ENCODE measurements at places on chromosomes 5 and 9.

GRCh38 chr5:1006656-1007071 is 1.9 kb upstream of the NKD2 start:
- DNase-seq = no peak

DNA sequence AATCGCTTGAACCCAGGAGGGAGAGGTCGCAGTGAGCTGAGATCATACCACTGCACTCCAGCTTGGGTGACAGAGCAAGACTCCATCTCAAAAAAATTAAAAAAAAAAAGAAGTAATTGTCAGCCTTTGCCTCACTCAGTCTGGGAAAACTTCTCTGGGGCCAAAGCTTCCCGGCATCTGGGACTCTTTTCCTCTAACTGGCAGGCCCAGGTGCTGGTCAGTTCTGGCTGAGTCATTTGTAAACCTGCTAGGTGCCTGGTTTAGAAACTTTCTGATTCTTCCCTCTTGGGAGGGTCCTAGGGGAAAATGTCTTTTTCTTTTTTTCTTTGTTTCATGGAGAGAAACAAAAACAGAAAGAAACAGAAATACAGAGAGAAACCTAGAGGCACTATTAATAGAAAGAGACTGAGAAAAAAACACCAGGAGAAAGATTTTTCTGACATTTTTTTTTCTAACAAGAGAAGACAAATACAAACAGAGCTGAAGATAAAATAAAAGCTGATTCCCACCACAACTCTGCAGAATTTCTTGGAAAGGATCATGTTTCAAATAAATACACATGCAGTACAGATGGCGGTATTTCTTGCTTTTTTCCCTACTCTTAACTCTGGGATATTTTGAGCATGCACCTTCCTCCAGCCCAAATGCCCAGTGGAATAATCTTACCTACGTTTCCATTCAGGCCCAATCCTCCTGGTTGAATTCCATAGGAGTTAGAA is 22.1 kb upstream of the UBAP2 start:
- DNase-seq = no peak

DNA sequence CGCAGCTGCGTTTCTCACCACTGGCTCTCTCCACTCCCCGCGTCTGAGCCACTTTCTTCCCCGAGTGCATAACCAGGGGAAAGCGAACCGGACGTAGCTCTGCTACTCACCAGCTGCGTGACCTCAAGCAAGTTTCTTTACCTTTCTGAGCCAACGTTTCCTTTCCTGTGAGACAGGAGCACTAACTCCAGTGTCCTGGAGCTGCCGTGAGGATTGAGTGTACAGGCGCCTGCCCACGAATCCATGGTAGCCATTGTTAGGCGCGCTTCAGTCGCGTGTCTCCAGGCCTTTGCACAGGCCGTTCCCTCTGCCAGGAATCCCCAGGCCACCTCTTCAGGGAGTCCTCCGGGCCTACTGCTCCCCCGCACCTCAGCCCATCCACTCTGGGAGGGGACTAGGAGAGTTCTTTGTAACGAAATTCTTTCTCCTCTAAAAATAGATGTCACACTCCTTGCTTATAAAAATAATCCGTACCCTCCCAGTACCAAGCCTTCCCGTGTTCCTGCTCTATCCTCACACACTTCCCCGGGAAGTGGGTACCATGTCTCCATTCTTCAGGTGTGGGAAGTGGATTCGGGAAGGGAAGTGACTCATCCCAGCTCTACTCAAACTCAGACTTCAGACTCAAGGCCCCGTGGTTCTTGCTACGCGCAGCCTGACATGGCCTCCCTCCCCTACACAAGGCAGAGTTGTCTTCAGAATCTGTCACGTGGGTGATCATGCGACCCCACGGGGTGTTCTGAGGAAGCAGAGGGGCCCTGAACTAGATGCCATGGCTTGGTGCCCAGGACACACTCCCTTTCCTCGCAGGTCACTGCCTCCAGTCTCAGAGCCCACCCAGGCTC is 16.1 kb upstream of the CRB2 start:
- DNase-seq = no peak

DNA sequence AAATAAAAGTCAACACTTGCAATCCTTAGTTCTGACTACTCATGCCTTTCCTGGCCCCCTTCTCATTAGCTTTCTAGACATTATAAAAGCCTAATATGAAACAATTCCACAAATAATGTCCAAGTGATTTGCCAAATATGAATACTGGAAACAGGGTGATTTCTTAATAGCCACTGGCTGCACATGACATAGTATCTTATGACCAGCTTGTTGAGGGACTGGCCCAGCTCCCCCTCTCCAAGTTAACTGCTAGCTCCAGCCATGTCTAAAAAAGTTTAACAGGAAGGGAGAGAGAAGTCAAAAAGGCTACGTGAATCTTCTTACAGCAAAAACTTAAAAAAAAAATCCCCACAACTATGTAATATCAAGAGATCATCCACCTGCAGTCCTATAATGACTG is 1.5 kb downstream of the CERT1 start:
- DNase-seq = no peak

DNA sequence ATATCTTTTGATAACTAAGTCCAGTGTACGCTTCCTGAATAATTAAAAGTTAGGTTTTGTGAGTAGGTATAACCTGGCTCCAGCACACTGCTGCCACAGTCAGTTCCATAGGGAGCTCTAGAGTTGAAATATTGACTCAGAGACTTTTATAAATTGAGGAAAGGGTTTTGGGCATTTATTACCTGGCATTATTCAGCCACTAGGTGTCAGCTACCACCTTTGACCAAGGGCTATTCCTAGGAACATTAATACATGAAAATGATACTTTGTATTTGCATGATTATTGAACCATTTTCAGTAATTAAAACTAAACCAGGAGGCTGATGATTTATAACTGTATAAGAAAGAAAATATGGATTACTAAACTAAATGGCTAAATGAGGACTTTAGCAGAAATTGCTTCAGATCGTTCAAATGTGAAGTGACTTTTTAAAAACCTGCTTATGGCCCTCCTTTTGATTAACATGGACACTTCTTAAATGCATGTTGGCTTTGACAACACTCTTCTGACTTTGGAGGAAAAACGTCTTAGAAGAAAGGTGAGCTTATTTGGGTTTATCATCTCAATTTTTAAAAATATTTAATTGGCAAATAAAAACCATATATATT is 83.0 kb downstream of the SMC2 start:
- DNase-seq = no peak

DNA sequence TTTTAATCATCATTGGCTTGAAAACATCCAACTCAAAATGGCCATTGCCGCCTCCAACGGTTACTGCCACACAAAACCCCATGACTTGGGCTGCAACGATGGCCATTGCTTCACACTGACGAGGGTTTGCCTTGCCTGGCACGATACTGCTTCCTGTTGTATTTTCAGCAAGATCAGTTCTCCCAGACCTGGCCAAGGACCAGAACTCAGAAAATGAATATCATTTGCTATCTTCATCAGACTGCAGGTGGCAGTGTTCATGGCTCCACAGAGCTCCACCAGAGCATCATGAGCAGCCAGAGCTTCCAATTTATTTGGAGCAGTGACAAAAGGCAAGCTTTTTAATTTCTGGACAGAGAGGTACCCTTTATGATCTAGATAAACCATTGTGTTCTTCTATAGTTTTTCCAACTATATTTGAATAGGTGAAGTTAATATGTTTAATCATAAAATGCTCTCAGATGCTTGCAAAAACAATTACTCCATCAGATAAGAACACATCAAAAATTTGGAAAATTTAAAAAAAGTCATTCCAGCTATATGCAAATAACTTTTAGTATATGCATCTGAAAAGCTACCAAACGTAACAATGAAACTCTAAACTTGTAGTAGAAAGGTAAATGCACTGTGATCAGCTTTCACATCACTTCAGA is 10.4 kb downstream of the AMACR start:
- DNase-seq = no peak

Data from ecto neural progenitor cell (in vitro differentiated cells).